T-helper 17 cell (primary cell): ENCODE measurements at places on chromosomes 6 and 20. TPM values are rescaled to one million over a fixed set of nuclear protein-coding genes. Genes with fewer than 3 reads are reported as not detected.

DNA sequence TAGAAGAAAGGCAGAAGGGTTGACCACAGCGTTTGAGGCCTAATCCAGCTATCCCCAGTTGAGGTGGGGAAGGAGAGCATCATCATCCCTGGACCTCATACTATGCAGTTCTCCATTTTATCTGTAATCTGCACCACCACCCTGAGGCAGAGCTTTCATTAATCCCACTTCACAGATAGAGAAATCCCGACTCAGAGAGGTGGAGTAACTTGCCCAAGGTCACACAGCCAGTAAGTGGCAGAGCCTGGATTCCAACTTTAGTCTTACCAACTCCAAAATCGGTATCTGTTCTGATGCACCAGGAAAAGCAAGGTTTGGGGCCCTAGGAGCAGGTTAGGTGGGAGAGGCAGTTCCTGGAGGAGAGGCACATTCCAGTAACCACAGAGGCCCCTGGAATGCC is 6.7 kb downstream of the TMEM74B start:
- no peak for DNase-seq

GRCh38 chr6:131424016-131424415 is 149.0 kb upstream of the ARG1 start:
- no peak for DNase-seq

DNA sequence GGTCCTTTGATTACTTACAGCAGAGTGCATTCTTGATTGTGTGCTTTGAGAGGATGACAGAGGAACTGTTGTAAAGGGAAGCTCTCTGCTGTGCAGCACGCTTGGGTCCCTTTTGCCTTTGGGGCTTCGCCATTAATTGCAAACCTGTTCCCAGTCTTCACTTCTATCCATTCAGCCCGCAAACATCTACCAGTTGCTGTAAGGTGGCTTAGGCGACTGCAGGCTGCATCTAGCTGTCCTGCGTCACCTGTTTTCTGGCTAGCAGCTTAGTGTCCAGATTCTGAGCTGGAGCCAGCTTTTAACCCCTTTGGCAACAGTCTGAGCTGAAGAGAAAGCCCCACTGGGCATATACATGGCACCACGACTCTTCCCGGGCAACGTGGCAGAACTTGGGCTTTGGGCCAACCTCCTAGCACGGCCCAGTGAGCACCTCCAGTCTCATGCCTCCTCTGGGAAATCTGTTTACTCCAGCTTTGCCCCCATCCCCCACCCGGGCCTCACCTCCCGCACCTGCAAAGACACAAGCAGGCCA is 2.5 kb upstream of the FASTKD5 start:
- DNase-seq, result no peak

DNA sequence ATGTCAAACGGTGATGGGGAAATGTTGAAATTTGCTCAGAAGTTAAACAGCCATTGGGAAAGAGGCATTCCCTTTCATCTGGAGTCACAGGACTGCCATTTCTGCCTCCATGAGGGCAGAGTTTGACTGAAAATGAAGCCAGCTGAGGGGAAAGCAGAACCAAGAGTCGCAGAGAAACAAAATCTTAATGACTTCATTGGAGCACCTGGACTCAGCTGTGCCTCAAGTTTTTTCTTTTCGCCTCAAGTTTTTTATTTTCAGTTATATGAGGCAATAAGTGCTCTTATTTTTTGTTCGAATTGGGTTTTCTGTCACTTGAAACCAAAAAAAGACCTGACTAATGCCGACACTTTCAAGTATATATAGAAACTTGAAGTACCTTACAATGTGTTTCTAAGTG is 161.3 kb downstream of the PKHD1 start:
- DNase-seq, result no peak

- DNase-seq, result no peak
Measured at GRCh38 chr6:42104804-42105125, 37.7 kb downstream of the C6orf132 start.

- no peak for DNase-seq
Measured at GRCh38 chr6:11326116-11326515, 93.6 kb upstream of the NEDD9 start.

DNA sequence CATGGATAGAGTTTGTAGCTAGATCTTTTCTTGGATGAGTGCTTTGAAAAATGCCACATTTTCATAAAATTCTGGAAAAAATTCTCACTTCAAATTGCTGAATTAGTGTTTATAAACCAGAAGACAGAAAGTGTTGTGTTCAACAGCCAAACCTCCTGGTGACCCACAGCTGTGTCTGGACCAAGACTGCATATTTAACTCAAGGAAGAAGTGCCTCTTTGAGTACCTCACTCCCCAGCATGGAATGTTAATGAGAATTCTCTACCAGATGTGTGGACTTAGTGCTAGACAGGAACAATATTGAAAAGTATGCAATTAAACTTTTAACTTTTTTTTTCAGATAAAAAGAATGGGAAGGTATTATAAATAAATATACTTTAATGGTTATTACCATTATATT is 609.3 kb downstream of the COL12A1 start:
- no peak for DNase-seq

GRCh38 chr6:18302561-18303439 is 38.5 kb upstream of the DEK start:
- no peak for DNase-seq

DNA sequence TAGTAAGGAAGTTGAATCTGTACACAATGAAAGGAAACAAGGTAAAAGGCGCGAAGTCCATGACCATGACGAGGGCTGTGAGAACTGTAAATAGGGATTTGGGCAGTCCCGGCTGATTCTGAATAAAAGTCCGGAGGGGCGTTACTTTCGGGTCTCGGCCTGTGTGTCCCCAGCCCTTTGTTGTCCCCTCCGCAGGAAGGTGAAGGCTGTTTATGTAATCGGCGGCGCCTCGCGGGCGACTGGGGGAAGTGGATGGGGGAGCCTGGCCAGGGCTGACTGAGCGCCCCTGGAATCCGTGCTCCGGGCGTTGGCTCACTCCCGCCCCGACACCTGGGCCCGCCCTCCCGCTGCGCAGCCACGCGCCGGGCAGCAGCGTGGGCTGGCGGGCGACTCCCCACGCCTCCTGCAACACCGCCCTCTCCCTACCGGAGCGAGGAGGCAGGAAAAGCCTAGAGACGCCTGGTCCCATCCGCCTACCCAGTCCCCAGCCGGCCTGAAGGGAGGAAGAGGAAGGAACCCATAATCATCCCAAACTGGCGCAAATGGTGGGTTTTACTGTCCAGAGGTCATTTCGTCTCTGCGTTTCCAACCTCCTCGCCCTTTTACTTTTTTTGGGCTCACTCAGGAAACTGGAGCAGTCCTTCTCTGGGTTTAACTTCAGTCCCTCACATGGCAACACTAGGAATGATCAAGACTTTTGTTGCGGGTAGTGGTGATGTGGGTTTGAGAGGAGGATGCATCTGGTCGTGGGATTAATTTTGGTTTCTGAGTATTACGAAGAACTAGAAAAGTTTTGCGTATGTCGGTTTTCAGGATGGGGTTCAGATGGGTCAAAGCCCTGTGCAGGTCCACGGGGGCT is 12.1 kb downstream of the TRIM31 start:
- peak; percentile 17 for DNase-seq

- no peak for DNase-seq
Measured at GRCh38 chr6:22436134-22436533, 133.2 kb upstream of the HDGFL1 start.

GRCh38 chr6:85676086-85676729 is 33.5 kb upstream of the SYNCRIP start:
- no peak for DNase-seq

- no peak for DNase-seq
Measured at GRCh38 chr6:170010665-170011203, 259.3 kb downstream of the ERMARD start.

GRCh38 chr6:117559299-117559698 is 43.0 kb downstream of the GOPC start:
- DNase-seq, result no peak

DNA sequence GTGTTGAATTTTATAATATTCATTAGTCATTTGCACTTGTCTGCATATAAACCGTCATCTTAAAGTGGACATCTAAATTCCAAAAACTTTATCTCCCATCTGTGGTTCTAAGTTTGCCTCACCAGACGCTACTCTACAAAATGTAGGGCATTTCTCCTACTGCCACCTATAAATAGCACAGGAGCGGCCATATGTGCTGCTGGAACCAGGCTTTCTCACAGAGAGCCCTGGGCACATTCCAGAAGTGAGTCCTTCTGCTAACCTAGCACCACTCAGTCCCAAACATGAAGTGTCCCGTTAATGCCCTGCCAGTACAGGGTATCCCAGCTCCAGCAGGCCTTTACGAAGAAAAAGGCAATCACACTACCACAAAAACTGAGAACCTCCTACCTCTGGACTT is 153.7 kb downstream of the TMEM242 start:
- no peak for DNase-seq

- DNase-seq, result no peak
Measured at GRCh38 chr6:94953867-94954631, 623.3 kb upstream of the MANEA start.

DNA sequence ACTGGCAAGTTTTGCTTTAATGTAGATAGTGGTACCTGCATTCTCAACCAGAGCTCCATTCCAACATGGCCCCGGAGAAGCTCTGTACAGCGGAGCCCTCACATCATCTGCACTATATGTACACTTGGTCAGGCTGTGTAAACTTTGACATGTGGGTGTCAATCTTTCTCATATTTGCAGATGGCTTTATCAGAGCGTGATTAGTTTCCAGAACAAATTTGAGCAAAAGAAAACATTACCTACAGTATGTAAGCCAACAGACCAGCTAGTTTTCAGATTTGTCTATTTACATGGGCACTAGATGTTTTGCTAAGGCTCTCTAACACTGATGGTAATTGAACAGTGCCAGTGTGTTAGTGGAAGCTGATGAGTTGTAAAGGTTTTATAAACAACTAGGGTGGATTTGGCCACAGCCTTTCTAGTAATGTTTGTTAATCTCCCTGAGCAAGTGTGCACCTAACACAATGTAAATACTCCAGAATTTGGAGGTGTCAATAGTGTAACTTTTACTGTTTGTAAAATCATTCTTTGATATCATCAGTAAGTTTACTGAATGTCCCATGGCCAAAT is 131.8 kb downstream of the FOXA2 start:
- no peak for DNase-seq

DNA sequence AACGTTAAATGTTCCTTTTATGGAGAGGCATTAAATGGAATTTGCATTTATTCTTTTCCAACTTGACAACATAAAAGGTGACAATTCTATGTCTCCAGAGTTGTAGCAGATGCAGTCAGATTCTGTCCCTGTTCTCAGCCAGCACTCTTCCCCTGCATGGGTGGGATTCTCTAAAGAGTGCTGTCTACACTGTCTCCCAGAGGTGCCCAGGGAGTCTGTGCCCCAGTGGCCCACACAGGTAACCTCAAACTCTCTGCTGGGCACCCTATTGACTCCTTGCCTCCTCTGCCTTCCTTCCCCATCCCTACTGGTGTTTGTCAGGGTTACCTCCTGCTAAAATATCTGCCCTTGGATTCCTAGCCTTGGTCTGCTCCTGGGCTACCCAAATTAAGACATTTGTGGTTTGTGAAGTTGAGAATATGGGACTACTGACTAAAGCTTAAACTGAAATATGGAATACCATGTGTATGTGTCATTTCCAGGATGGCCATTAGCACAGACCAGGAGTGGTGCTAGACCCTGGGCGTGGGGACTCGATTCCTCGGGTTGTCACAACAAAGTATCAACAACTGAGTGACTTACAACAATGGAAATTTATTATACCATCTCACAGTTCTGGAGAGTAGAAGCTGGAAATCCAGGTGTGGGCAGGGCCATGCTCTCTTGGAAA is 284.7 kb downstream of the CDH26 start:
- no peak for DNase-seq

DNA sequence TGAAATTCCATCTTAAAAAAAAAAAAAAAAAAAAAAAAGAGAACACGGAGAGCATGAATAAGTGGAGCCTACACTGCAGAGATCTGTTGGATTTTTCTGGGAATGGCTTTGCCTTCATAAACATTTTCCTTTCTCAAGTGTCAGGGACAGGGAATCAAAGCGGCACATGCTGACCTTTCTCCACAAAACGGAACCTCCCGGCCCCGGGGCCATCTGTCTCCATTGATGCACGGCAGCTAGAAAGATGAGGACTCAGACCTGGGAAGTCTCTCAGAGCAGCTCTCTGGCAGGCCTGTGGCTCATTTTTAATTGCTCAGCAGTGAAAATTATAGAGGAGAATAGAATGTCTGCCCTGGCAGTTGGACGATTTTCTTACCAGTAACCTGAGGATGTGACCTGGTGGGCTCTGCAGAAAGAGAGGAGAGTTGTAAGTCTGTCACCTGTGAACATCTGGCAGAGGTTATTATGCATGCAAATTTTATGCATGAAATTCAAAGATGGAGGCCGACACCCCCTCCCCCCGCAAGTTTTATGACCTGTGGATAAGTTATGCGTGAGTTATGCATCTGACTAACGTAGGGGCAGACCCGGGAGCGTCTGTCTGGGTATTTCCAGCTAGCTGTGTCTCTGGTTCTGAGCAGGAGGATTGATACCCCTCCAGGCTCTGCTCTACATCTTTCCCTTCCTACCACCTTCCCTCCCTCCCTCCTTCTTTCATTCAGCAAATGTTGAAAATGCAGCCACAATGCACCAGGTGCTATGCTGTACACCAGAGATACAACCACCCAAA is 352.5 kb downstream of the CDH26 start:
- DNase-seq, result no peak

Gene PREP
- total RNA-seq, result 27.8 TPM

Gene AURKA
- total RNA-seq, result 1.0 TPM

Gene PBOV1
- total RNA-seq, result not detected

Gene ANGPT4
- total RNA-seq, result not detected

Gene TMC2
- not detected for total RNA-seq

Gene COL21A1
- not detected for total RNA-seq

Gene CDH26
- total RNA-seq, result 1.9 TPM
